ENCODE measurements at places on chromosomes 13 and 19.

DNA sequence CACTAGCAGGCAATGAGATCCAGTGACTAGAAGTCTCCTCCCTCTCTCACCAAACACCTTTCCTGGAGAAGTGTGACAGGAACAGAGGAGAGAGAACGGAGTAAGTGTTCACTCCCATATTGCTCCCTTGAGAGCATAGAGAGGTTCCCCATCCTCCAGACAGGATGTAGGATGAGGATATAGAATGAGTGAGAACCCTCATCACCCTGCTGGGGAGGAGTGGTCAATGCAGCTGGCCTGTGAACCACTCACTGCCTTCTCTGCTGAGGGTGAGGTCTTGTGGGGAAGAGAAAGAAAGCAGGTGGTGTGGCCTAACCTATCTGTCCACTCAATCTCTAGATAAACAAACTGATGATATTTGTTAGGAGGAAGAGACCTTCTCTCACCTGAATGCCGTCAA is 386.6 kb downstream of the PCDH20 start:
- no peak for DNase-seq

- DNase-seq, result no peak
Observed at GRCh38 chr13:46290434-46290833, 78.7 kb downstream of the LRRC63 start.

DNA sequence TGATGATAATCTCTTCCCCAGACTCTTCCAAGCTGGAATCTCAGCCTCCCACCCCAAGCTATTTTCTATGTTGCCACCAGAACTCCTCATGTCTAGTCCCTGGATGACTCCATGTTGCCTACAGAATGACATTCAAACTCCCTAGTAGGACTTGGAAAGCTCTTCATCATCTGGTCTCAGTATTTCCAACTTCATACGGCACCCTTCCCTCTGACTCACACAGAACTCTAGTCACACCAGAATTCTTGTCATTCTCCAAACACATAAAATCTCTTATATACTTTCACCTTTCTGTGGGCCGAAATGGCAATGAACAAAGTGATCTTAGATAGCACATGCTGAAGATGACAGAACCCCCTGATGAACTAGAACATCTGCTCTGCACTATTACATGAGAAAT is 86.2 kb downstream of the CAB39L start:
- no peak for DNase-seq

GRCh38 chr13:28173793-28174192 is 35.4 kb downstream of the PAN3 start:
- DNase-seq, result no peak

- no peak for DNase-seq
Observed at GRCh38 chr13:93771782-93772181, 545.2 kb downstream of the GPC6 start.

GRCh38 chr19:14051980-14052379 is 9.9 kb downstream of the PALM3 start:
- no peak for DNase-seq

GRCh38 chr13:45122941-45123340 is 2.6 kb downstream of the GTF2F2 start:
- DNase-seq, result no peak

- peak; percentile 99 for DNase-seq
Observed at GRCh38 chr19:12913011-12913561, 6.0 kb downstream of the SYCE2 start.

DNA sequence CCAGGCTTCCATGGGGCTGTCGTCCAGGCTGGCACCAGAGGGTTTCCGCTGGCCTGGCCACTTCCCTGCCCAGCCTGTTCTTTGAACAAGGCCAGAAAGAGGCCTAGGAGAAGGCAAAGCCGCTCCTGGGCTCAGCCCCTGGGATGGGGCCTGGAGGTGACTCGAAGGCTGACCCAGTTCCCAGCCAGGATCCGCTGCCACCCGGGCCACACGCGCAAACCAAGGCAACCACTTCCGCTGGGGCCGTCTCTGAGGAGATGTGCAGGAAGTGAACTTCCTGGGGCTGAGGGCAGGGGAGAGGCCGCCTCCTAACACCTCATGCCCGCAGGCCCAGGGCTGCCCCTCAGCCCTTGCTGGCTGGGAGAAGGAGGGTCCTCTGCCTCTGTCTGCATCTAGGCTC is 15.2 kb downstream of the PLEKHF1 start:
- DNase-seq, result no peak

DNA sequence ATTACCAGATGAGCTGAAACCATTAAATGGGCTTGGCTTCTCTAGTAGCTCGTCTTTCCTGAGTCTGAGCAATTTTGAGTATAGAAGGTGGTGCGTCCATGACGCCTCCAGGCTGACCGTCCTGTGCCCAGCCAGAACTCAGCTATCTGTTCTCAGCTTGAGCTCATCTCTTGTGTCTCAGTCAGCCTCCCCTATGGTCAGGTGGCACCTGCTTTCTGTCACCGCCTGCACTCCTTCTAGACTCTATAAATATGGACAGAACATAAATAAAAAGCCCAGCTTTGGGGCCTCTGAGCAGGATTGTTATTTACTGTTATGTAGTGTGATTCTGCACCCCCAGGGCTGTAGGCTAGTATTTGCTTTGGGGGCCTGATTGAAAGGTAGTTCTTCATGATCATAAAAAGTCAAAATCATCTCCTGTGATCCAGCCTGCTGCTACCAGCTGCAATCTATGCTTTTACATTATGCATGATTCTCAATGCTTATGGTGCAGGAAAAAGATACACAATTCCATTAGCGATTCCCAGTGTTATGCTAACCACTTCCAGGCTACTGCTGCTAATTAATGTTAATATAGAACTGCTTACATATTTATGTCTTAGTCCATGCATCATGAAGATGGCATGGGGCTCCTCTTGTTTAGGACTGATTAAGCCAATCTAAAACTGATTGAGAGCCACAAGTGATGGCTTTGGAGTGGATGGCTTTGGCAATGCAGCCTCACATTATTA is 72.5 kb upstream of the TMTC4 start:
- no peak for DNase-seq

DNA sequence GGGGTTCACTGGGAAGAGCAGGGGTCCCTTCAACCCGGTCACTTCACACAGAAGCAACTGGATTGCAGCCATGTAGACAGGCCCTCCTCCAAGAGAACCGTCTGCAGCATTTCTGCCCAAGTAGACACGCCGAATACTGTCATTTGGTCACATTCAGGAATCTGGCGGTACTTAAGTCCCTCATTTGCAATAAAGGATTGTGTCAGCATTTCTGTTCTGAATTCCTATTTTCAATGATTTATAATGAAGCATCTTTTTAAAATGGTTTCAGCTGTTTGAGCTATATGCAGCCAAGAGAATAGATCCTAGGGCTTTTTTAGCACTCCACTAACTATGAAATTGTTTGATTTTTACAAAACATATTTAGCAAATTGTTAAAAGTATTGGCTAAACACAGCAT is 143.5 kb upstream of the SOX1 start:
- DNase-seq, result no peak

- DNase-seq, result no peak
Observed at GRCh38 chr13:34901572-34901971, 40.5 kb upstream of the NBEA start.

GRCh38 chr13:77876176-77876575 is 42.5 kb downstream of the EDNRB start:
- DNase-seq, result no peak

GRCh38 chr13:70390968-70391367 is 282.7 kb upstream of the KLHL1 start:
- no peak for DNase-seq

- DNase-seq, result no peak
Observed at GRCh38 chr19:31960474-31960873, 384.9 kb upstream of the ZNF507 start.

DNA sequence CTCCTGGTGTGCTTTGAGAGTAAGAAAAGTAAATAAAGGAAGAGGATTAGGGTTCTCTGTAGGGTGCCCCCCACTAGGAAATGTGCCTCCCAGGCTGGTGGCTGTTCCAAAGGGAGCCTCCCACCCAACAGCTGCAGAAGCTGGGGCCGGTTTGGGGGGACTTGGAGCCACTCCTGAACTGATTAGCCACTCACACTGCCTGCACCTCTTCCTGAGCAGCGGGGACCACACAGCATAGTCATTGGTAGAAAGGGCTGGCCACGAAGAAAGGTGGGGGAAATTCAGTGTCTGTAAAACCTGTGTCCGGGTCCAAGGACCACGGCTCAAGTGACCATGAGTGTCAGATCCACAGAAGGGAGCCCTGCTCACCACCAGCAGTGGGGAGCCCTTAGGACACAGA is 55.6 kb downstream of the SPACA7 start:
- no peak for DNase-seq

GRCh38 chr19:7869453-7869909 is 4.7 kb downstream of the PRR36 start:
- peak; percentile 45 for DNase-seq
